ENCODE measurements at places on chromosomes 4 and X. TPM values are rescaled to one million over a fixed set of nuclear protein-coding genes. Genes with fewer than 3 reads are reported as not detected.

Gene FRMPD3
- 0.86 TPM for total RNA-seq

DNA sequence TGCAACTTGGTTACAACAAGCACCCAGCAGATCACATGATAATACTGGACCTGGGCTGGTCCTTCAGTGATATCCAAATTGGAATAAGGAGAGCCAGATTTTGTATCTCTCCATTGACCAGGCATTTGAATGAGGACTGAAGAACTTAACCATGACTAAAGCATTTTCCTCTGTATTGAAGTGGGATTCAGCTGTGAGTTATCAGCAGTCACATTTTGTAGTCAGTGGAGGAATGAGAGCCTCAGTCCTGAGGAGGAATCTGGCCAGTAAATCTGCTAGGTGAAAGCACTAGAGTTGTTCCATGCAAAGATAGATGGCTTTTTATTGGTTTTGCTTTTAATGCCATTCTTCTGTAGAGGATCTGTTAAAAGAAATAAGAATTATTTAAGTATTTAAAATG is 1506.0 kb downstream of the PCDH7 start:
- DNase-seq, result no peak

DNA sequence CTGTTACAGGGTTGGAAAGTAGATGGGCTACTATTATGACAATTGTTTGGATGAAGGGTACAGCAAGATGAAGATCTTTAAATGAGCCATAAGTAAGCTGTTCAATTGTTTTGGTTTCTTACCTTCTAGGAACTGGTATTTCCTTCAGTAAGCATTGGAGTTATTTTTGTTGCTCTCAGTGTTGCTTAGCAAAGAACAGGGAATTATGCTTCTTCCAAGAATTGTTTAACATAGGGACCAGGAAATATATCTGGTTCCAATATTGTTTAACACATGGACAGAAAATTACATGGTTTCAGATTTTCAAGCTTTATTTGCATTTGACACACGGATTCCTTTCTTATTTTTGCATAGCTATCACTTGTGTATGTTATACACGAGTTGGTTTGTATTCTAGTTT is 1999.0 kb downstream of the ARAP2 start:
- DNase-seq, result no peak

GRCh38 chr4:5143940-5144339 is 92.7 kb downstream of the STK32B start:
- DNase-seq, result no peak

GRCh38 chr4:89266128-89266527 is 41.5 kb downstream of the GPRIN3 start:
- DNase-seq, result no peak

- no peak for DNase-seq
These were observed 75.3 kb downstream of the HMGB2 start for GRCh38 chr4:173258866-173259265.

- no peak for DNase-seq
These were observed 59.5 kb downstream of the DDX60 start for GRCh38 chr4:168259096-168259495.

DNA sequence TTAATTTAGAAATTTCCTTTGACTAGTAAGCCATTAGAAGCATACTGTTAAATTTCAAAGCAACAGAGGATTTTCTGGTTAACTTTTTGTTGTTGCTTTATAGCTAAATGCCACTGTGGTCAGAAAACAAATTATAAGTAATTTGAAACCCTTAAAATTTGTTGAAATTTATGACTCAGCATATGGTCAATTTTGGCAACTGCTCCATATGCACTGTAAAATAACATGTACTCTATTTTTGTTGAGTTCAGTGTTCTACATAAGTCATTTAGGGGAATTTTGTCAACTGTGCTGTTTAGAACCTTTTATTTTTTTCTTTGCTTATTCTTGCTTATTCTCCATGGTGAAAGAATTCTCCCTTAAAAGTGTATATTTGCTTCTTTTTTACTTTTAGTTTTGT is 28.6 kb downstream of the SCLT1 start:
- DNase-seq, result no peak

- no peak for DNase-seq
These were observed 74.9 kb downstream of the ADGRA3 start for GRCh38 chr4:22440999-22441398.

Gene GLRB
- not detected for total RNA-seq

Gene KIAA1210
- total RNA-seq, result not detected

- no peak for DNase-seq
These were observed 34.7 kb upstream of the LHFPL1 start for GRCh38 chrX:112714357-112714918.

- DNase-seq, result no peak
These were observed 999.0 kb upstream of the ADGRL3 start for GRCh38 chr4:60201052-60201673.

Gene F11
- total RNA-seq, result not detected

DNA sequence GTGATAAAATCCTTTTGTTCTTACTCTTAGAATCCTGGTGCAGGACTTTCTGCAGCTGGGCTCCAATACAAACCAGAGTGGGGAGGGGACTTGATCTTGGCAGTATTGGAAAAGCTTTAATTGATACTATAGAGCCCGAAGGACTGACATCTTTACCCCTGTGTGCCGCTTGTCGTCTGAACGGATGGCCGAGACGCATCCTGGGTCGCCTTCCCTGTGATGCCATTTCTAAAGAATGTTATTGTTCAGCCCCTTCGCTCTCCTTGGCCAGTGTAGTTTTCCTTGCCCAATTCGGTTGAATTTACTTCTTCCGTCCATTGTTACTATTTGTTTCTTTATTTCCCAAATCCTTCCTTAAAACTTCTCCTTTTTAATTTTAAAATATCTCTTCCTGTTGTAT is 80.9 kb downstream of the CLDN34 start:
- no peak for DNase-seq

GRCh38 chr4:16617435-16617834 is 281.0 kb downstream of the LDB2 start:
- DNase-seq, result no peak

Gene GLOD5
- not detected for total RNA-seq

Gene ARSH
- total RNA-seq, result not detected

- DNase-seq, result no peak
These were observed 1100.2 kb upstream of the INTU start for GRCh38 chr4:126532527-126532926.

- DNase-seq, result no peak
These were observed 52.9 kb downstream of the SCLT1 start for GRCh38 chr4:129040471-129040870.

DNA sequence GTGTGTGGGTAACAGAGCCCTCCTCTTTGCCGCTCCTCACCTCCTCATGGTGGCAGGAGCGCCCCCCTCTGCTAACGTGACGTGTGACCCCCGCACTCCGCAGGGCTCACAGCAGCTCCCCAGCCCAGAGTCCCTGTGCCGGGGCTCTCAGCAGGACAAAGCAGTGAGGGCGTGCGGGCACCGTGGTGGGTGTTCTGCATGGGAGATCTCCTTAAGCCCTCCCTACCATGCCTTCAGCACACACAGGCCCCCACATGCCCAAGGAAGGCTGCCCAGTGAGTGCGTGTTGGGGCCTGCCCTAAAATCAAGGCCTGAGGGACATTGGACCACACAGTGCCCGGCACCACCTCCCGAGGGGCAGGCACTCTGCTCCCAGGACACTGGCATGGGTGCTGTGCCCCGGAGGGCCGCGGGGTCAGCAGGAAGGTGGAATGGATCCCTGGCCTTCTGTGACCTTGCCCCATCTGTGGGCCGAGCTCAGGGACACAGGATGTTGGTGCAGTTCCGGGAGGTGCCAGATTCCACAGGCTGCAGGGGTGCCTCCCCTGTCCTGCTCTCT is 10.1 kb downstream of the PSAPL1 start:
- no peak for DNase-seq

DNA sequence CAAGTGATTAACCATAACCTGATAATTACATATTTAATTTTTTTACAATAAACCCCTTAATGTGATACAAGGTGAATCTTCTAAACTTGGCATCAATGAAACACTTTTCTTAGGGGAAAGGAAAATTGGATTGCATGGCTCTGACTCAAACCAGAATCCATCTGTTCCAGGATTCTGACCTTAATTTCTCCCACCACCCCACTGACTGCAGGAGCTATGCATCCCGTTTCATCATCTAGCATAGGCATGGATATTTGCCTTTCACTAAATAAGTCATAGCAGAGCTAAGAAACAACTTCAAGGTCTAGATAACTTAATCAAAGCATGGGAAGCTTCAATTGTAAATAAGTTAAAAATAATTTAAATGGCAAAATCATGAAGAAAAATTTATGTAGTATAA is 156.3 kb downstream of the BTC start:
- no peak for DNase-seq

DNA sequence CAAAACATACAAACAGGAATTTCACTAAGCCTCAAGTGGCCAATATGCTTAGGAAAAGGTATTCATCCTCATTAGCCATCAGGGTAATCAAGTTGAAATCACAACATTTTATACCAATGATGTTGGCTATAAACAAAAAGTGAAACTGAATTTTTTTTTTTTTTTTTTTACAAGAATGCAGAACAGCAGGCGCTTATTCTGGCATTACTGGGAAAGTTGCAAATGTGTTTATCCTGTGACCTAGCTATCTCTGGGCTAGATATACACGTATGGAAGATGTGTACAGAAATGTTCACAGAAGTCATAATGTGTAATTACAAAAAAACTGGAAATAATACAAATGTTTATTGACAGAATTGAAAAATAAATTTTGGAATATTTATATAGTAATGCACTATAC is 1430.4 kb upstream of the TENM3 start:
- no peak for DNase-seq

Gene ZFYVE28
- total RNA-seq, result 33.4 TPM

- DNase-seq, result no peak
These were observed 10.5 kb upstream of the ZNF330 start for GRCh38 chr4:141210168-141210567.

Gene UGT2A2
- not detected for total RNA-seq

GRCh38 chrX:31580227-31580626 is 508.4 kb upstream of the FTHL17 start:
- DNase-seq, result no peak

DNA sequence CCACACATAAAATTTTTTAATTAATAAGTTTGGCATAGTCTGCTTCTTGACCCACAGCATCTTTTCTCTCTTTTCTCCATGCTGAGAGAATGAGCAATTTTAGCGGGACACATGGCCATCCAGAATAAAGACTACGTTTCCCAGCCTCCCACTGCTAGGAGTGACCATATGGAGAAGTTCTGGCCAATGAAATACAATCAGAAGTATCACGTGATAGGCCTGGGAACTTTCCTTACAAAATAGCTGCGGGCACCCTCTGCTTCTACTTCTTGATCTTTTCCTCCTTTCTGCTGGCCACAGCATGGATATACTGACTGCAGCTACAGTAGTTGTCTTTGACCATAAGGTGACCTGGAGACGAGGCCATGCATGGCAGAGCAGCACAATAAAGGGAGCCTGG is 348.0 kb downstream of the BCOR start:
- no peak for DNase-seq

DNA sequence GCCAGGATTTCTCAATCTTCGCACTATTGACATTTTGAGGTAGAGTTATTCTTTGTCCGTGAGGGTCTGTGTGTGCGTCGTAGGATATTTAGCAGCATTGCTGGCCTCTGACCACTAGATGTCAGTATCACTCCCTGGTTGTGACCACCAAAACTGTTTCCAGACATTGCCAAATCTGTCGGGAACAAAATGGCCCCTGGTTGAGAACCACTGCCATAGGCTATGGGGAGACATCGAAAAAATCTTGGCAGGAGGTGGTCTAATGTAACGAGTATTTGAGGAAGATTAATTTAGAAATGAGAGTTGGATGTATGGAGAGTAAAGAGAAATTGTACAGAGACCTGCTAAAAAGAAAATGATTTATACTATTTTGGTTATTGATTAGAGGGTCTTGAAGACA is 108.4 kb downstream of the DOCK11 start:
- DNase-seq, result no peak

DNA sequence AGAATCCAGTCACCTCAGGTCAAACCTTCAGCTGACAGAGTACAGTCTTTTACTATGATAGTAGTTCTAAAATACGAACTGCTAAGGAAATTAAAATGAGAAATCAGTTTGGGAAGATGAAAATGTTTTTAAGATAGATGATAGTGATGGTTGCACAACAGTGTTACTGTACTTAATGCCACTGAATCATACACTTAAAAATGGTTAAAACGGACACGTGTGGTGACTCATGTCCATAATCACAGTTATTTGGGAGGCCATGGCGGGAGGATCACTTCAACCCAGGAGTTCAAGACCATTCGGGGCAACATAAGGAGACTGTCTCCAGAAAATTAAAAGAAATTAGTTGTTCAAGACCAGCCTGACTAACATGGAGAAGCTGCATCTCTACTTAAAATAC is 41.4 kb downstream of the ABHD18 start:
- no peak for DNase-seq

Gene KLF8
- total RNA-seq, result 6.4 TPM

GRCh38 chr4:5980436-5981155 is 37.6 kb downstream of the C4orf50 start:
- no peak for DNase-seq

DNA sequence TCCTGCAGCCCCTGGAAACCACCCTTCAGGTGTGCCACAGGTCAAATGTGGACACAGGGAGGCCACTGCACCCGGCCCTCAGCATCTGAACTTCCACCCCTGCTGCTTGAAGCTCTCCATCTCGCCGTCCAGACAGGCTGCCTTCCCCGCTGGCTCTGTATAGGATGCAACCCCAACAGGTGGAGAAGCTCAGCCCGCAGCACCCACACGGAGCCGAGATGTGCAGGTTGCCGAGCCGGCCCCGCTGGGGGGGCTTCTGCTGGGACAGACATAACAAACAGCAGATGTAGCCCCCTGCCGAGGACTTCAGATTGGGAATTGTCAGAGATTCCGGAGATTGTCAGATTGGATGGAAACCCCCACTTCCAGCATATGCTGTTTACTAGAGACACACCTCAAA is 20.5 kb downstream of the TMEM187 start:
- no peak for DNase-seq

- no peak for DNase-seq
These were observed 211.9 kb downstream of the FBXO8 start for GRCh38 chr4:174071595-174071994.

DNA sequence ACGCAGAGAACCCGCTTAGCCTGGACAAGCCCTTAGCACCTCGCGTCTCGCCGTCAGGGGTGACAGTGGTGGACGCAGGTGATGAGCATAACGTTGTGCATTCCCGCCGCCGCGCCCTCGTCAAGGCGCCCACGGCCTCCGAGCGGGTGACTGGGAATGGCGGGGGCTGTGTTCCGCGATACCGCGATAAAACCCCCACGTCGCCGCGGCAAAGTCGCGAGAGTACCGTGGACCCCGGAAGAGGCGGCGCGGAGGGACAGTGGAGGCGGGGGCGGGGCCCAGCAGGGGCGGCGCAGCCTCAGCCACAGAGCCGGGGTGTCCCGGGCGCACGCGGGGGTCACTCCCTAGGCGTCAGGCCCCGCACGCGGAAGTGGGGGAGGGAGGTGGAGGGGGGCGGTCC is 53.8 kb downstream of the ZFYVE28 start:
- DNase-seq, result peak; percentile 72

Gene USP17L10
- total RNA-seq, result not detected

DNA sequence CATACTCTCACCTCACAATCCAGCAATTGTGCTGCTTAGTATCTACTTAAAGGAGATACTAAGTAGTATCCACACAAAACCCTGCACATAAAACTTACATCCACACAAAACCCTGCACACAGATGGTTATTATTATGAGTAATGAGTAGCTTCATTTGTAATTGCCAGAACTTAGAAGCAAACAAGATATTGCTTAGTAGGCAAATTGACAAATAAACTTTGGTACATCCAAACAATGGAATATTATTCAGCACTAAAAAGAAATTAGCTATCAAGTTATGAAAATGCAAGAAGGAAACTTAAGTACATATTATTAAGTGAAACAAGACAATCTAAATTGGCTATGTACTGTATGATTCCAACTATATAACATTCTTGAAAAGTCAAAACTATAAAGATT is 80.6 kb downstream of the NPY2R start:
- no peak for DNase-seq

Gene REPS2
- total RNA-seq, result 0.43 TPM

All from T-cell (primary cell).